Spinal cord (tissue), 10 donors: ENCODE measurements at places on chromosomes 12 and 14.

DNA sequence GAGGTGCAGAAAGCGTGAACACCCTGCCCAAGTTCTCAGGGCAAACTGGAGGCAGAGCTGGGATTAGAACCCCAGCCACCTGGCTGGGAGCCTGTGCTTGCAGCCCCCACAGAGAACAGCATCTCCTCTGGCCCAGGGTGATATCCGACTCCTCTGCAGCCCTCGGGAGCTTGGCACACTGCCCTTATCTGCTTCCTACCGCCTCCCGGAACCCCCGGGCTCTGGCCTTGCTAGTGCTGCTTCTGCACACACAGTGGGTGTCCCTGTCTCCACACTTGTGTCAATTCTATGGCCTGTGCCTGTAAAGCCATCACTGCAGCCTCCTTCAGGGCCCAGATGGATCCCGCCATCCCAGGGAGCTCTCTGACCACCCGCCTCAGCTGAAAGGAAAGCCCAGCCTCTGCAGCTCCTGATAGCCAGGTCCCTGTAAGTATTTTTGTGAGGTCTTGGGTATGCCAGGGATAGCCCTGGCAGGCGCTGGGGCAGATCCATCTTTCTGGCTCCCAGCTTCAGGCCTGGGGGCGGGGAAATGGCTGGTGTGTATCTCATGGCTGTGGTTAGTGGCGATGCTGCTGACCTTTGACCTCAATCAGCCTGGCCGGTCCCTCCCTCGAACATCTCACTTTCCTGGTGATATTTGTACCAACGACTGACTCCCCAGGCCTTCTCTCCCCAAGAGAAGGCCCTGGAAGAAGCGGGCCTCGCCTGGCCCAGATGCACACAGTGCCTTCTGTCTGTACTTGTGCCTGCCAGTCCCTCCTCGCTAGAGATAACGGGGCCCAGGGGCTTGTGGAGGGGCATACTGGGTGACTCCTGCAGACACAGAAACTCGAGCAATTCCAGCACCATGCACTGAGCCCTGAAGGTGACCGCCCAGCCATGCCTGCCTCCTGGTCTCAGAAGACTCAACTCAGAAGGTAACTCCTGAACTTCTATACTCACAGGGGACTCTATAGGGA, 183.8 kb downstream of the CALM1 start:
- no peak for DNase-seq
- no peaks in the 10 kb centered on the region for H3K27me3 ChIP-seq
- H3K4me1 ChIP-seq: peaks cover 27% of the 10 kb centered on the region
- H3K27ac ChIP-seq: no peak overlapping the region
- no peak overlapping the region for H3K4me3 ChIP-seq

DNA sequence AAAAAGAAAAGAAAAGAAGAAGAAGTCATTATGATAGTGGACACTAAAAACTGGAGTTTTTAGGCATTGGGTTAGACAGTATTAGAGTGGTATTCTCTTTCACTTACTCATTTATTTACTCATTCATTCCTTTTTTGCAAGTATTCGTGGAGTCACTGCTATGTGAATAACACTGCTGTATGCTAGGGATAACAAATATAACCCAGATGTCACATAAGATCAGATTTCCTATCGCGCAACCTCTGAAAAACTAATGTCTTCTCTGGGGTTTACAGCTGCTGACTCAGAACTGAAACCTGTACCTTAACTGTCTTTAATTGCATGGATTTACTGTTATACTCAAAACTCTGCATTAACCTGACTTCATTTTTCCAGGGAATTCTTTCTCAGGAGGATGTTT, 353.7 kb downstream of the LRIG3 start:
- H3K4me3 ChIP-seq: no peak overlapping the region
- DNase-seq: no peak
- no peak overlapping the region for H3K27ac ChIP-seq
- no peaks in the 10 kb centered on the region for H3K36me3 ChIP-seq
- H3K4me1 ChIP-seq: no peaks in the 10 kb centered on the region

GRCh38 chr12:113748707-113749432, 217.3 kb downstream of the RBM19 start:
- no peaks in the 10 kb centered on the region for H3K27me3 ChIP-seq
- H3K36me3 ChIP-seq: no peaks in the 10 kb centered on the region
- H3K4me1 ChIP-seq: peaks cover 6% of the 10 kb centered on the region

GRCh38 chr14:87896393-87897380, 96.3 kb downstream of the GALC start:
- peak; percentile 58 for DNase-seq
- no peaks in the 10 kb centered on the region for H3K4me1 ChIP-seq
- H3K27ac ChIP-seq: no peak overlapping the region

- no peak for DNase-seq
- peaks cover 6% of the 10 kb centered on the region for H3K36me3 ChIP-seq
- H3K4me3 ChIP-seq: no peak overlapping the region
- no peak overlapping the region for H3K27ac ChIP-seq
- peaks cover 11% of the 10 kb centered on the region for H3K27me3 ChIP-seq
- peaks cover 24% of the 10 kb centered on the region for H3K4me1 ChIP-seq
These were observed 60.6 kb downstream of the LGMN start for GRCh38 chr14:92687681-92688433.

GRCh38 chr12:21894792-21895595, 46.2 kb downstream of the ABCC9 start:
- H3K4me1 ChIP-seq: no peaks in the 10 kb centered on the region
- no peaks in the 10 kb centered on the region for H3K27me3 ChIP-seq
- DNase-seq: no peak
- H3K36me3 ChIP-seq: no peaks in the 10 kb centered on the region
- no peak overlapping the region for H3K4me3 ChIP-seq

- no peak overlapping the region for H3K4me3 ChIP-seq
- no peak for DNase-seq
- H3K27me3 ChIP-seq: no peaks in the 10 kb centered on the region
- no peaks in the 10 kb centered on the region for H3K36me3 ChIP-seq
- H3K27ac ChIP-seq: no peak overlapping the region
- no peaks in the 10 kb centered on the region for H3K4me1 ChIP-seq
These were observed 133.9 kb upstream of the SCAF11 start for GRCh38 chr12:46124132-46124847.

DNA sequence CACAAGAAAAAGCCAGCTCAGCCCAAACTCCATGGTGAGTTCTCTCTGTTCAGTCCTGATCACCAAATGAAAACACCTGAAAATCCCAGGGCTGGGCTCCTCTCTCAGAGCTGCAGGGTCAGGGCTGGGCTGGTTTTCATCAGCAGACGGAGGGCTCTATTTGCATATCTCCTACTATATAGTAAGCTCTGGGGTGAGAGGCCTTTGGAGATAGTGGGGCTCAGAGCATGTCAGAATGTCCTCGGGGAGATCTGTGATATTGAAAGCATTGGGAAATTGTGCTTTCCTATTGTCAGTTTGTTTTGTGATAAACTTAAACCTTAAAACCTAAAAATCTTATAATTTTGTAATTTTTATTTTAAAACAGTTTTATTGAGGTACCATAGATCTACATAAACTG, 742.6 kb downstream of the TMEM121 start:
- H3K4me1 ChIP-seq: no peaks in the 10 kb centered on the region
- no peaks in the 10 kb centered on the region for H3K36me3 ChIP-seq
- H3K4me3 ChIP-seq: no peak overlapping the region
- H3K27me3 ChIP-seq: no peaks in the 10 kb centered on the region
- DNase-seq: no peak

DNA sequence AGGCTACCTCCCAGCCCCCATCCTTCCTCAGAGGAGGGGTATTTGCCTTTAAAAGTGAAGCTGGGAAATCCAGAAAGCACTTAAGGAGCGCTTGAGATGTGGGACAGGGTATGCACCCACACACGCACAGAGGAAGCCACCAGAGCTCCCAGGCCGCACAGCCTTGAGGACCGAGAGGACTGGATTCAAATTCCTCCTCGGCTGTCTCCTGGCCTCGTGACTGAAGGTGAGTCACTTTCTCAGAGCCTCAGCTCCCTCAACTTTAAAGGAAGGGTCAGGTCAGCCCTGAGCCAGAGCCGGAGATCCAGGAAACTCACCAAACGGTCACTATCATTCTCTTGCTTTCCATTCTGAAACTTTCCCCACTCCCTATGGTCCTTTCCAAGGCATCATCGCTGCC, 37.6 kb downstream of the BCL11B start:
- no peak for DNase-seq
- H3K4me1 ChIP-seq: peaks cover 64% of the 10 kb centered on the region
- H3K27me3 ChIP-seq: peaks cover 15% of the 10 kb centered on the region
- peaks cover 9% of the 10 kb centered on the region for H3K36me3 ChIP-seq
- H3K4me3 ChIP-seq: no peak overlapping the region

- no peaks in the 10 kb centered on the region for H3K27me3 ChIP-seq
- H3K4me3 ChIP-seq: no peak overlapping the region
- H3K36me3 ChIP-seq: no peaks in the 10 kb centered on the region
These were observed 43.9 kb downstream of the SSPN start for GRCh38 chr12:26239122-26239851.

- H3K4me3 ChIP-seq: no peak overlapping the region
- H3K27me3 ChIP-seq: no peaks in the 10 kb centered on the region
- H3K4me1 ChIP-seq: no peaks in the 10 kb centered on the region
- no peaks in the 10 kb centered on the region for H3K36me3 ChIP-seq
These were observed 11.3 kb downstream of the ACOT6 start for GRCh38 chr14:73623504-73624054.

DNA sequence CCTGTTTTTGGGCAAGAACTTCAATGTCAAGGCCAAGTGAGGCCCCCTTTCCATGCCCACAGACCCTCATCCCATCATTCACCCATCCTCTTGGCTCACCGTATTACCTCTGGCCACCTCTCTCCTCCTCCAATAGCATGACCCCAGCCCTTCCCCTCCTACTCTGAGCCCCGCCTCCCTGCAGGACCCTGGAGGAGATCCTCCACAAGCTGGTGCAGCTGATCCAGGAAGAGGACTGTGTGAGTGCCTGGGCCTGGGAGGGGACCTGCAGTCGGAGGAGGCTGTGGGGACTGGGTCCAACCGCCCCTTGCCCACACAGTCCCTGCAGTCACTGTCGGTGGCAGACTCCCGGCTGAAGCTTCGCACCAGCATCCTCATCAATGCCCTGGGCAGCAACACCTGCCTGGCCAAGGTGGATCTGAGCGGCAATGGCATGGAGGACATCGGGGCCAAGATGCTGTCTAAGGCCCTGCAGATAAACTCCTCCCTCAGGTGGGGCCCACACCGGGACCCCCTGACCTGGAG, 7.2 kb downstream of the CARMIL3 start:
- no peak overlapping the region for H3K4me3 ChIP-seq
- H3K36me3 ChIP-seq: peaks cover 93% of the 10 kb centered on the region
- H3K27me3 ChIP-seq: no peaks in the 10 kb centered on the region
- H3K4me1 ChIP-seq: peaks cover 10% of the 10 kb centered on the region

GRCh38 chr12:6745741-6746525, 7.0 kb downstream of the MLF2 start:
- H3K27ac ChIP-seq: no peak overlapping the region
- DNase-seq: no peak
- no peak overlapping the region for H3K4me3 ChIP-seq

- H3K4me3 ChIP-seq: no peak overlapping the region
- DNase-seq: no peak
- no peak overlapping the region for H3K27ac ChIP-seq
- no peaks in the 10 kb centered on the region for H3K4me1 ChIP-seq
- no peaks in the 10 kb centered on the region for H3K36me3 ChIP-seq
- no peaks in the 10 kb centered on the region for H3K27me3 ChIP-seq
These were observed 10.5 kb upstream of the LRIG3 start for GRCh38 chr12:58930770-58931324.

GRCh38 chr12:17077594-17077993, 471.6 kb upstream of the LMO3 start:
- DNase-seq: no peak
- H3K4me3 ChIP-seq: no peak overlapping the region
- H3K4me1 ChIP-seq: no peaks in the 10 kb centered on the region
- no peaks in the 10 kb centered on the region for H3K36me3 ChIP-seq

DNA sequence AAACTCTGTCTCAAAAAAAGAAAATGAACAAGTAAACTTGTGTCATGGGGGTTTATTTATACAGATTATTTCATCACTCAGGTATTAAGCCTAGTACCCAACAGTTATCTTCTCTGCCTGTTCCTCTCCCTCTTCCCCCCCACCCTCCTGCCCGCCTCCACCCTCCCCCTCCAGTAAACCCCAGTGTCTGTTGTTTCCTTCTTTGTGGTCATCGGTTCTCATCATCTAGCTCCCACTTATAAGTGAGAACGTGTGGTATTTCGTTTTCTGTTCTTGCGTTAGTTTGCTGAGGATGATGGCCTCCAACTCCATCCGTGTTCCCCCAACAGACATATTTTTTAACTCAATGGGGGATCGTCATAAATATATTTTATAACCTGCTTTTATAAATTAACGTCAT, 12.3 kb downstream of the IL31 start:
- no peaks in the 10 kb centered on the region for H3K27me3 ChIP-seq
- H3K4me1 ChIP-seq: no peaks in the 10 kb centered on the region
- H3K36me3 ChIP-seq: no peaks in the 10 kb centered on the region
- no peak overlapping the region for H3K27ac ChIP-seq

GRCh38 chr12:48109424-48109823, 3.5 kb upstream of the SENP1 start:
- no peaks in the 10 kb centered on the region for H3K27me3 ChIP-seq
- H3K27ac ChIP-seq: no peak overlapping the region
- no peaks in the 10 kb centered on the region for H3K36me3 ChIP-seq
- H3K4me3 ChIP-seq: no peak overlapping the region
- DNase-seq: no peak

DNA sequence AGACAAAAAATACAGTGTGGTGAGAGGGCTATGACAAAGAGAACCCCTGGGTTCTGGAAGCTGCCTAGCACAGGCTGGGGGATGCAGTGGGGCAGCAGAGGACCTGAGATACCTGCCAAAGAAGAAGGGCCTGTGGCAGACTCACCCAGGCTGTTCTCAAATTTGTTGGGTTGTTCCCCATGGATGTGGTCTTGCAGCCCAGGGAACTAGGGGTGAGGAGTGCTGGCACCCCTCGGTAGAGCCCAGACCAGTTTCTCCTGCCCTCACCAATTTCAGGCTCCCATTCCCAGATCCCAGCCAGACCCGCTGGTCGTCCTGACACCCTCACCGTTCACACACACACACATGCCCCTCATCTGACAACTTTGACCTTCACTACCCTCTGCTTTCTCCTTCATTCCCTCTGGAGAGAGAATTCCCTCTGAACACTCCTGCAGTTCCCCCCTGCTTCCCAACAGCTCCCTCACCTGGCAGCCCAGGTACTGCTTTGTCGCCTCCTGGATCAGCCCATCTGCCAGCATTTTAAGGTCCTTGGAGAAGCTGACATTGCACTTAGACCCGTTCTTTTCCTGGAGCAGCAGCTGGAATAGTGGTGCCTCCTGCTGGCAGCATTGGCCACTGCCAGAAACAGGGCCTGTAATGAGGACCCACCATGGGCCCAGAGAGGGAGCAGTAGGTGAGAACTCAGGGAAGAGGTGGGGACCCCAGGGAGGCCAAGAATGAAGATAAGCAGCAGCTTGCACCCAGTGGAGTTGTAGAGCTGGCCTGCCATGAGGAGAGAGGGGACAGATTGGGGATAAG, 5.9 kb upstream of the GDF11 start:
- H3K36me3 ChIP-seq: peaks cover 5% of the 10 kb centered on the region
- H3K4me1 ChIP-seq: peaks cover 37% of the 10 kb centered on the region
- peak overlapping the region; percentile 93 for H3K27ac ChIP-seq
- H3K27me3 ChIP-seq: no peaks in the 10 kb centered on the region
- peak overlapping the region; percentile 55 for H3K4me3 ChIP-seq
- no peak for DNase-seq
